Left forelimb (tissue), 1 donor: ENCODE measurements at places on chromosomes 4 and X.

DNA sequence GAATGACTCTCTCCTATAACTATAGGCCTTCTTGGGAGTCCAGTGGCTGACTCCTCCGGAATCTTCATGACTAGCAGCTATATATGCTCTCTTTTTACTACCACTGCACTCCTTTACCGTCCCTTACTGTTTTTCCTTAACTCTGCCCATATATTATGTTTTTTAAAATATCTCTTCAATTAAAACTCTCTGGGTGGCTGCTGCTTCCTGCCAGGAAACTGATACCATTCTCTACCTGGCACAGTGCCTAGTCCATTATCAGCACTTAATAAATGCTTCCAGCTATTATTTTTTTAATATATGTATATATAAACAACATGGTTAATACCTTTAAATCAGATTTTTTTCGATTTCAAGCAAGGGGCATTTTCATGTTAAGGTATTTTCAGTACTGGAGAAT lies 136.6 kb upstream of the FAM47B start:
- no peak for DNase-seq

DNA sequence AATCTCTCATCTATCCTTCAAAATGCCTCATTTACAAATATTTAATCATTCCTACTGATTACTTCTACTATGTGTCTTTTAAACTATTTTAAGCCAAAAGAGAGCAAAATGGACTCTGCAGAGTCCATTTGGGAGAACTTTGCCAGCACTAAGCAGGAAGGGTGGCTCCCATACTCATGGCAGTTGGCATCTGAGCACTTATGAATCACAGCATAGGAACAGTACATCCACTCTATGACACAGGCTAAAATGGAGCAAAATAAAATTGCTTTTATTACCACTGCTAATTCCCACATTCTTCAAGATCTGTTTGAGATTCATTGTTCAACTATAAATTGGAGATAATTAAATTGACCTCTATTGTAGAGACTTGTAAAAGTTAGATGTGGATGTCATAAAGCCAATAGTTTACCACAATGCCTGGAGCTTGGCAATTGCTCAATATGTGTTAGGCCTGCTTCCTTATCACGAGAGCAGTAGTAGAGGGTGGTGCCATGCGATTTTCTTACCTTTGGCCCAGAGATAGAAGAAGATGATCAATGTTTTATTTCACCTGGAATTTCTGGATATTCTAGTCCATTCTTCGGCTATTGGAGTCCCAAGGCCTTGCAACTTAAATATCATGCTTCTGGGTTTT lies 19.1 kb downstream of the HPGD start:
- no peak for DNase-seq

- no peak for DNase-seq
These were observed 404.5 kb downstream of the BCOR start for GRCh38 chrX:39693298-39693697.

GRCh38 chr4:145773581-145774234 lies 93.8 kb downstream of the C4orf51 start:
- no peak for DNase-seq

- DNase-seq = no peak
These were observed 15.8 kb downstream of the EFNB1 start for GRCh38 chrX:68844581-68844980.
